Activated naive CD8-positive, alpha-beta T cell treated with anti-CD3 and anti-CD28 coated beads for 36 hours (primary cell): ENCODE measurements at places on chromosomes 3 and 15. TPM values are rescaled to one million over a fixed set of nuclear protein-coding genes. Genes with fewer than 3 reads are reported as not detected.

- DNase-seq, result no peak
- H3K4me3 ChIP-seq, result no peak overlapping the region
- peaks cover 2% of the 10 kb centered on the region for H3K36me3 ChIP-seq
- H3K27me3 ChIP-seq, result no peaks in the 10 kb centered on the region
Measured at GRCh38 chr3:11539677-11540076, 104.0 kb downstream of the VGLL4 start.

DNA sequence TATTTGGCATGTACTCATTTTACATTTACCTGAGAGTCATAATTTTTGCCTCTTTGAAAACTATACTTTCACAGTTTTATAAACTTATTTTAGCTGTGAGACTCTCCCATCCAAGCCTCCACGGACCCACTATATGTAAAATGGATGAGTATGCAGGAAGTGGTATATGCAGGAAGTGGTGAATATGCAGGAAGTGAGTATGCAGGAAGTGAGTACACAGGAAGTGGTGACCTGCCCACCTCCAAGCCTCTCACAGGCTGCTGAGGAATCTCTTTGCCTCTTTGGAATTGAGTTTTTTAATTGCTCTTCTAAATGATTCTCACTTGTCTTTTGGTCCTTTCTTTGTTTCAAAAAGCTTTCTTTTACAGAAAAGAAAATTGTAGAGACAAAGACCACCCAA is 85.2 kb downstream of the KBTBD8 start:
- H3K27ac ChIP-seq, result peak overlapping the region; percentile 91
- peaks cover 47% of the 10 kb centered on the region for H3K36me3 ChIP-seq
- peak; percentile 46 for DNase-seq

DNA sequence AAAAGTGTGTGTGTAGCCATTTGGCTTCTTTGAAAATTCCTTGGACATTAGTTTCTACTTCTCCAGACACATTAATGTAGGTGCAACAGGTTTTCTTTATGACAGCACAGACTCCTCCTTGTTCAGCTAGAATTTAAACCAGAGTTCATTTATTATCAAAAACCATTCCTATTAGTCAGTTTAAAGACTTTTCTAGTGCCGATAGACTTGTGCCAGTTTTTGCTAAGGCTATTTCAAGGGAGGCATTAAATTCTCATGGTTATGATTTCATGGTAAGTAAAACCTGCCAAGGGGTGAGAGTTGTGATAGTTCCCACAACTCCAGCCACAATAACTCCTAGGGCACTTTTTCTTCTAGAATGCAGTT is 20.6 kb upstream of the SENP7 start:
- H3K4me3 ChIP-seq, result no peak overlapping the region
- DNase-seq, result no peak
- H3K27me3 ChIP-seq, result no peaks in the 10 kb centered on the region
- H3K36me3 ChIP-seq, result peaks cover 5% of the 10 kb centered on the region
- H3K4me1 ChIP-seq, result peaks cover 28% of the 10 kb centered on the region
- no peak overlapping the region for H3K27ac ChIP-seq

- no peak for DNase-seq
- peaks cover 68% of the 10 kb centered on the region for H3K36me3 ChIP-seq
- H3K4me3 ChIP-seq, result peak overlapping the region; percentile 32
- H3K27ac ChIP-seq, result peak overlapping the region; percentile 88
- peaks cover 85% of the 10 kb centered on the region for H3K4me1 ChIP-seq
Measured at GRCh38 chr15:93024716-93025624, 64.0 kb downstream of the RGMA start.

Gene ACKR2
- total RNA-seq, result 2.9 TPM

Gene HTR3E
- total RNA-seq, result not detected

Gene C3orf85
- total RNA-seq, result not detected

Gene FBXL2
- not detected for total RNA-seq

Gene CRTC3
- 28.9 TPM for total RNA-seq
